ENCODE measurements at places on chromosomes 13 and 19. TPM values are rescaled to one million over a fixed set of nuclear protein-coding genes. Genes with fewer than 3 reads are reported as not detected.

LAIR1 gene
- not detected for total RNA-seq

CCDC8 gene
- not detected for total RNA-seq

SIGLEC14 gene
- 1.4 TPM for total RNA-seq

MBD3L2 gene
- not detected for total RNA-seq

PTPRH gene
- 0.39 TPM for total RNA-seq

ADGRE3 gene
- not detected for total RNA-seq

CACNG7 gene
- total RNA-seq = not detected
